ENCODE measurements at places on chromosomes 6 and 20.
A peak's percentile ranks its signal among the peaks of the same experiment; 100 is the strongest.

DNA sequence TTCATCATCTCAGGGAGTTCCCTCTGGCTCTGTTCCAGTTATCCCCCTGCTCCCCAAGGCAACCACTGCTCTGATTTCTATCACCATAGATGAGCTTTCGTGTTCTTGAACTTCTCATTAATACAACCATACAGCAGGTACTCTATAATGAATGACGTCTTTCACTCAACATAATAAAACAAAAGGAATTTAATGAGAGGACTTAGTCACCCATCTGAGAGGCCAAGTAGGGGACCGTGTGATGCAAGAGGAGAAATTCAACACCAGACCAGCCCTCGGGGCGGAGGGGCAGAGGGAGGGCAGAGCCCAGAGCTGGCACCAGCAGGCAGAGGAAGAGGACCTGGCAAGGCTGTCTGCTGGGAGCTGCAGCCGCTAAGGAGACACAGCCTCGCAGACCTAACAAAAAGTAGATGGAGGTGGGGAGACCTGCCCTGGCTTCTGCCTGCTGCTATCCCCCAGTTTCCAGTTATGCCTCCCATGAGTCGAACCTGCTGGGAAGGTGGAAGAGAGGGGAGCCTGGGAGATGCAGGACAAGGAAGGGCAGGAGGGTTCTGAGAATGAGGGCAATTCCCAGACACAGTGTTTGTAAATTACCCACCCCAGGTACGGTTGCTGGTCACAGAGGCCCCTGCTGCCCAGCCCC is 13.8 kb downstream of the CCN5 start:
- peak; percentile 56 for DNase-seq

- DNase-seq = no peak
These were observed 13.7 kb upstream of the PRDM13 start for GRCh38 chr6:99592900-99593299.

GRCh38 chr6:25874822-25875562 is 949 bp upstream of the SLC17A3 start:
- DNase-seq = no peak

- no peak for DNase-seq
These were observed 611.9 kb upstream of the MAP3K7 start for GRCh38 chr6:91198588-91199255.

- DNase-seq = no peak
These were observed 244.6 kb downstream of the GJA1 start for GRCh38 chr6:121680058-121680457.

DNA sequence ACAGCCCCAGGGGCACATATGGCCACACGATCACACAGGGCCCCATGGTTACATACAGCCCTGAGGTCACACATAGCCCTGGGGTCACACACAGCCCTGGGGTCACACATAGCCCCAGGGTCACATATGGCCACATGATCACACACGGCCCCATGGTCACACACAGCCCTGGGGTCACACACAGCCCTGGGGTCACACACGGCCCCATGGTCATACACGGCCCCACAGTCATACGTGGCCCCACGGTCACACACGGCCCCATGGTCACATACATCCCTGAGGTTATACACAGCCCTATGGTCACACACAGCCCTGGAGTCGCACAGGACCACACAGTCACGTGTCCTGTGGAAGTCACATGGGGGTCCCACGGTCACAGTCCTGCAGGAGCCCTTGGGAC is 120.1 kb downstream of the AGPAT4 start:
- DNase-seq = no peak

DNA sequence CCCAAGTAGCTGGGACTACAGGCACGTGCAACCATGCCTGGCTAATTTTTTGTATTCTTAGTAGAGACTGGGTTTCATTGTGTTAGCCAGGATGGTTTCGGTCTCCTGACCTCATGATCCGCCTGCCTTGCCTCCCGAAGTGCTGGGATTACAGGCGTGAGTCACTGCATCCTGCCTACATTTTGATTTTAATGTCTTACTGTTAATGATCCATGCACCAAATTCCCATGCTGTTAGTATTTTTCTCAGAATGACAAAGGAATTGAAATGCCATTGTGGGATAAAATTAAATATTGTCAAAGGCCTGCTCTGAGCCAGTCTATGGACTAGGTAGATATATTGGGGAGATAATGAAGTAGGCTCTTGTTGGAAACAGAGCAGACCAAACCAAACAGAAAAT is 28.2 kb downstream of the CBFA2T2 start:
- DNase-seq = no peak

GRCh38 chr6:108453601-108454185 is 107.0 kb upstream of the FOXO3 start:
- DNase-seq = peak; percentile 53

GRCh38 chr20:38804682-38805501 is 605 bp upstream of the PPP1R16B start:
- no peak for DNase-seq

GRCh38 chr20:57947421-57948179 is 237.8 kb upstream of the PMEPA1 start:
- DNase-seq = peak; percentile 87

GRCh38 chr20:62190639-62191411 is 8.0 kb downstream of the MTG2 start:
- no peak for DNase-seq

- DNase-seq = no peak
These were observed 2.1 kb downstream of the PANK2 start for GRCh38 chr20:3890999-3891929.

DNA sequence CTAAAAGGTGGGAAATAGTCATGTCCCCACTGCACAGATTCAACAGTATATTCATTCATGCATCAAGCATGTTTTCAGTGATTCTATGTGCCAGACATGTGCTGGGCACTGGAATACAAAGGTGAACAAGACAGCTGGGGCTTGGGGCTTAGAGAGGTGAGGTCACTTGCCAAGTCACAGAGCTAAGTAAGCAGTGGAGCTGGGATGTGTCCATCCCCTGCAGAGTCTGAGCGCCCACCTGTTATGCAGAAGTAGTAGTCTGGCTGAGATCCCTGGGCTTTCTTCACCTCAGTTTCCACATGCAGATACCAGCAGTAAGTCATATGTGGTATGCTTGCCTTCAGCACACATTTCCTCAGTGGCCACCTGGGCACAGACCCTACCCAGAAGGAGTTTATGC is 263.8 kb downstream of the DHX35 start:
- DNase-seq = no peak

GRCh38 chr6:130895516-130895915 is 68.3 kb downstream of the SMLR1 start:
- DNase-seq = no peak

DNA sequence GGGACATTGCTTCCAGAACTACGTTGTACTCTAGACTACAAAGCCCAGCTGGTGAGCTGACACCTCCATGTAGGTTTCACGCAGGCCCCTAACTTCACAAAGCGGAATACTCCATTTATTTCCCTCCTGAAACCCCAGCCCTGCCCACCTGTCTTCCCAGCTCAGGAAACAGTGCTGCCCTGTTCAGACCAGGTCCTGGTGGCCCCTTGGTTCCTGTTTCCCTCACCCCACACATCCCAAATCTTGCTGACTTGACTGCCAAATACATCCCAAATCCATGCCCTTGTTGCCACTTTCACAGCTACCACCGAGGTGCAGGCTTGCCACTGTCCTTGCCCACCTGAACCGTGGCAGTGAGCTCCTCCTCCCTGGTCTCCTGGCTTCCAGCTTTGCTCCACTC is 113.1 kb upstream of the PTPN1 start:
- no peak for DNase-seq

DNA sequence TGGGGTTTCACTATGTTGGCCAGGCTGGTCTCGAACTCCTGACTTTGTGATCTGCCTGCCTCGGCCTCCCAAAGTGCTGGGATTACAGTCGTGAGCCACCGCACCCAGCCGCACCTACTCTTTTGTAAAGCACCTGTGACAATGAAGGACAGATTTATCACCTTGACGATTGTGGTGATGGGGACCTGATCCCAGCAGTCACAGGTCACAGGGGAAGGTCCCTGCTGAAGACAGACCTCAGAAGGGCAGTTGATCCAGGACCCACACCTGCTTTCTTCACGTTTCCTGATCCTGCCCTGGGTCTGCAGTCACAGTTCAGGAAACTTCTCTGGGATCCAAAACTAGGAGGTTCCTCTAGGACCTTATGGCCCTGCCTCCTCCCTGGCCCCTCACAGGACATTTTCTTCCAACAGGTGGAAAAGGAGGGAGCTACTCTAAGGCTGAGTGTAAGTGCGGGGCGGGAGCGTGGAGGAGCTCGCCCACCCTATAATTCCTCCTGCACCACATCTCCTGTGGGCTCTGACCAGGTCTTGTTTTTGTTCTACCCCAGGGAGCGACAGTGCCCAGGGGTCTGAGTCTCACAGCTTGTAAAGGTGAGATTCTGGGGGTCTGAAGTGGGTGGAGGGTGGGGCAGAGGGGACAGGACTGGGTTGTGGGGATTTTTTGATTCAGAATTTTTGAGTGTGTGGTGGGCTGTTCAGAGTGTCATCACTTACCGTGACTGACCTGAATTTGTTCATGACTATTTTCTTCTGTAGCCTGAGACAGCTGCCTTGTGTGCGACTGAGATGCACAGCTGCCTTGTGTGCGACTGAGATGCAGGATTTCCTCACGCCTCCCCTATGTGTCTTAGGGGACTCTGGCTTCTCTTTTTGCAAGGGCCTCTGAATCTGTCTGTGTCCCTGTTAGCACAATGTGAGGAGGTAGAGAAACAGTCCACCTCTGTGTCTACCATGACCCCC is 3.0 kb downstream of the HLA-E start:
- DNase-seq = no peak

DNA sequence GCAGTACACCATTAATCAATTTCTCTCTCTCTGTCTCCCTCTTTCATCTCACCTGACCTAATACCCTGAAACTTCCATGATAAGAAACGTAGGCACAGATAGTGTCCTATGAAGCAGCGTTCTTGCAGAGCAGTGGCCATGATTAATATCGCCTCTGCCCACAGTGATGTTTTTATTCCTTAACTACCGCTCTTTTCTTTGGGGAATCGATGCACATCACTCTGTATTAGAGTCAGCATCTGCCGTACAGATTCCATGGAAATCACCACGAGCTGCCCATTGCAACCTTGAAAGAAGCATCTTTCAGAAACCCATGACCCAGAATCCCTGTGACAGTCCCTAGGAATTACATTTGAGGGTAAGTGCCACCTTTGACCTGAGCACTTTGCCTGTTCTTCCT is 152.0 kb upstream of the ECI2 start:
- no peak for DNase-seq

GRCh38 chr6:170156448-170157375 is 134.2 kb downstream of the DLL1 start:
- DNase-seq = peak; percentile 16

- DNase-seq = no peak
These were observed 51.1 kb downstream of the KCTD20 start for GRCh38 chr6:36493859-36494258.

- no peak for DNase-seq
These were observed 28.4 kb upstream of the ADRM1 start for GRCh38 chr20:62274332-62274950.

DNA sequence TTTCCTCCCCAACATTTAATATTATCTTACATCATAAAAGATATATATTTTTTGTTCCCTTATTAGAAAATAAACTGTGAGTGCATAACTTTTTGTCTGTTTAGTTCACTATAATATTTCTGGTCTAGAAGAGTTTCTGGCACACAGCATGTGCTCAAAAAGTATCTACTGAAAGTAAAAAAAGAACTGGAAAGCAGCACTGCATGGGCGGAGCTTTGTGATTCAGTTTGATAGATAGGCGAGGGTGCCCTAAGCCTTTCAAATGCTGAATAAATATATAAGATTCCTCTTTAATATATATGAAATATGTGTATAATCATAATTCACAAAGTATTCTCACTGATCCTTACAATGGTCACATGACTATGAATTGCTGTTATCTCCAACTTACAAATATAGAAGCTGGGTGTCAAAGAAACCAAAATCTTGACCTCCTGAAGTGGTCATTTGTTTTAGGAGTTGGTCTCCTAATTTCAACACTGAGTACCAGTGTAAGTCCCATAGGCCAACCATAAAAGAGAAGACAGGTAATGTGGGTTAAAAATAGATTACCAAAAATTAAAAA is 50.8 kb downstream of the OR2B2 start:
- no peak for DNase-seq

DNA sequence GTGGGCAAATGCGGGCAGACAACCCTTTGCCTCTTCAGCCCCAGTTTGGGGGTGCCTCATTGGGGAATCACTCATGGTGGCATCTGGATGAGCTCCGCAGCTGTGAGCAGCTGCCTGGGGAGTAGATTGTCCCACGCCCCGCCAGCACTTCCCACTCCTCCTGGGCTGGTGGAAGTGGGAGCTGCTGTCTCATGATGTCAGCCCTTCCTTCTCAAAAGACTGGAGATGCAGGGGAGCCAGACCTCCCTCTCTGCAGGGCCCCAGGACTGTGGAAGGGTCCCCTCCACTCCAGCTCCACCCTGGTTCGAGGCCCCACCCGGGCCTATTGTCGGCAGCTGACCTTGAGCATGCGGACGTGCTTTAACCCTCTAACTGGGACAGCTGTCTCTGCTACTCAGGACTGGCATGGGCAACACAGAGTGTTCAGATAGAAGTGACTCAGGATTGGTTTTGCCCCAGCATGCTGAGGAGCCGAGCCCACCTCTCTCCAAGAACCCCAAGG is 2.0 kb downstream of the UNC93A start:
- peak; percentile 31 for DNase-seq

DNA sequence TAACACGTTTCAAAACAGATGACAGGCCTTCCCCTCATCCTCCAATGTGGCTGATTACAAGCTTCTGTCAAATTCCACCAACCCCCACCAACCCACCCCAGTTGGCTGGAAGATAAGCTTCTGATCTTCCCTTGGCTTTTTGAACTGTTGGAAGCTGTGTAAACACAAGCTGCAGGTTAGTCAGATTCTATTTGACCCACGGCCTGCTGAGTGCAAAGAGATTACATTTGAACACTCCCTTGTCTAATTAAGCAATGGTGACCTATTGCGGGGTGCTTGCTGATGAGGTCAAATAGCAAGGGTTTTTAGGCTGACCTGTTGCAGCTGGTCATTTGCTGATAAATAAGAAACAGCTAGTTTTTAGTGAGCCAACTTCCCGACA is 379.7 kb downstream of the BMP2 start:
- no peak for DNase-seq

DNA sequence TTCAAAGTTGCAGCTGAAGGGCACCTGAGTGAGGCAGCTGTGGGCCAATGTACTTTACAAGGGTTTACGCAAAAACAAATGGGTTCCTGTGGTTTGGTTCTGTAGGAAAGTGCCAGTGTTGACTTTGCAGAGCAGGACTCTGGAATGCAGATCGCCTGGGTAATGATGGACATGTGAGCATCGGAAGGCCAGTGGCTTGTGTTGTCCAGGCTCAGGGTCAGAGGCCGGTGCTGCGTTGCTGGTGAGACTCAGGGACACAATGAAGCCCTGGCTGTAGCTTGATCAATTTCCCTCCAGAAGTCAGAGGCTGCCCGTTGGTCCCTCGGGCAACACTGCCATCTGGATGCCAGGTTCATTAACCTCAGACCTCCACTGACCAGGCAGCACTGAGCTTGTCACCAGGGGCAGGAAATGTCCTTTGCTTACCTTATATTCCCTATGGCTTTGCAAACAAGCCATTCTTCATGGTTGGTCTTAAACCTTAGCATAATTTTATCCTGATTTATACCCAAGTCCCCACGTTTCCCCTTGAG is 753.4 kb downstream of the QKI start:
- DNase-seq = no peak

- DNase-seq = no peak
These were observed 262.7 kb downstream of the CD83 start for GRCh38 chr6:14380086-14380820.

GRCh38 chr6:33812669-33813068 is 8.9 kb upstream of the MLN start:
- DNase-seq = peak; percentile 69
